Forelimb muscle (tissue), 1 donor: ENCODE measurements at places on chromosomes 16 and 17. TPM values are rescaled to one million over a fixed set of nuclear protein-coding genes. Genes with fewer than 3 reads are reported as not detected.

GRCh38 chr17:16352303-16352666 lies 984 bp downstream of the CENPV start:
- DNase-seq, result no peak

The HNF1B gene
- polyA plus RNA-seq, result not detected

The IL17C gene
- polyA plus RNA-seq, result not detected

- DNase-seq, result no peak
Measured at GRCh38 chr17:5913032-5913531, 157.1 kb upstream of the WSCD1 start.

DNA sequence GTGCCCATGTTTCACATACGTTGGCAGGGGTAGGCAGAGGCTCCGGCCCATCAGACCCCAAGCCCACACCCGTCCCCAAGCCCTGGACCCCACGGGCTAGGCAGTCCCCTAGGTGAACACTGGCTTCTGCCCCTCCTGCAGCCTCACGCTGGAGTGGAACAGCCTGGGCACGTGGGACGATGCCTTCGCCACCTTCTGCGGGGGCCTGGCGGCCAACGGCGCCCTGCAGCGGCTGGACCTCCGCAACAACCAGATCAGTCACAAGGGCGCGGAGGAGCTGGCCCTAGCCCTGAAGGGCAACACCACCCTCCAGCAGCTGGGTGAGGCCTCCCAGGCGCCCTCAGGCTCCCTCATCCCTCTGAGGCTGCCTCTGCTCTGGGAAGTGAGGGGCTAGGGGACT lies 1.8 kb downstream of the LRRC45 start:
- DNase-seq, result no peak
